ENCODE measurements at places on chromosomes 2 and 18.

DNA sequence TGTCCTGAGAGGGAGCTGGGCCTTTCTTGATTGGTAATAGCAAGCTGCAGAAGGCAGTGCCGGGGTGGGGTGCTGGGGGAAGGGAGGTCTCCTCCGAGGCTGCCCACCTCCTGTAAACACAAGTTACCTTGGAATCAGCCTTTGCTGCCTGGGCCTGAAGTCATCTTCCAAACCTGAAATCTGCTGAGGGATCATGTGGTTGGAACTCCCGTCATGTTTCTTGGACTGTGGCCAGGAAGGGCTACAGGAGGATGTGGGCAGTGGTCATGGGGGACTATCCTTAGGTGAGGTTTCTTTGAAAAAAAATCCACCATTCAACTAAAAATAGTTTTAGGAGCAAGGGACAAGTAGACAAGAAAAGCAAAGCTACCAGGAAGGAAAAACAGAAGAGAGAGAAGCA lies 74.2 kb downstream of the CDK15 start:
- peak; percentile 41 for DNase-seq

GRCh38 chr18:57787068-57787685 lies 15.9 kb downstream of the ATP8B1 start:
- DNase-seq = no peak

GRCh38 chr2:133193544-133194361 lies 374.5 kb downstream of the NCKAP5 start:
- peak; percentile 40 for DNase-seq

GRCh38 chr2:165456027-165456426 lies 13.5 kb upstream of the CSRNP3 start:
- no peak for DNase-seq

- DNase-seq = peak; percentile 4
These were observed 138.7 kb downstream of the PTGR3 start for GRCh38 chr18:75070235-75070624.

- DNase-seq = no peak
These were observed 31.5 kb downstream of the LYPD1 start for GRCh38 chr2:132638313-132639040.

DNA sequence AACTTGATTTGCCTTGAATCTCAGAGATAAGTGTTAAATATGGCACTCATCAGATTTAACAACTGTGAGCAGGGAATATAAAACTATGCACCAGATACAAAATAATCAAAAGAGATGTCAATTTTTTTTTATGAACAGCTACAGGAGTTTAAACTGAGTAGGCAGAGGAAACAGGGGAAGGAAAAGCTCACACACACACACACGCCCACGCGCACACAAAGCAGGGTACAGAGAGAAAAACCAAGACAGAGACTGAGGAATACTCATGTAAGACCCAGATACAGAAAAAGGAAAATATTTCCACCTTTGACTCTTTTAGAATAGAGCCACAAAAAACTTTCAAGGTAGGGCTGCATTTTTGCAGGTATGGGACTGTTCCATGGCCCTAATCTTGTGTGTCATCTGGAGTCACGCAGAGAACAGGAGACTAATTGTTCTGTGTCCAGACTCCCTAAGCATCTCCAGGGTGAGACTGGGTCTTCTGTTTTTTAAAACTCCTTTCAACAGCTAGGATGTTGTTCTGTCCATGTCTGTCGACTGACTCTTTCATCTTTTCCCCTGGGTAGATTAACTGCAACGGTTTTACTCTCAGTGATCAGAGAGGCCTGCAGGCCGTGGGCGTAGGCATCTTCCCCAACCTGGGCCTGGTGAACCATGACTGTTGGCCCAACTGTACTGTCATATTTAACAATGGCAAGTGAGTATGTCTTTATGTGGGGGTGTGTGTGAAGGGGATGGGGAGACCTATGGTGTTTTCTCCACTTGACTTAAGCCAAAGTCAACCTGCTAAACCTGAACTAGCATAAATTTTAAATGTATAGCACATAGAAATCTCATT lies 23.0 kb downstream of the SMYD1 start:
- no peak for DNase-seq

GRCh38 chr18:78610179-78610578 lies 369.4 kb upstream of the SALL3 start:
- no peak for DNase-seq

DNA sequence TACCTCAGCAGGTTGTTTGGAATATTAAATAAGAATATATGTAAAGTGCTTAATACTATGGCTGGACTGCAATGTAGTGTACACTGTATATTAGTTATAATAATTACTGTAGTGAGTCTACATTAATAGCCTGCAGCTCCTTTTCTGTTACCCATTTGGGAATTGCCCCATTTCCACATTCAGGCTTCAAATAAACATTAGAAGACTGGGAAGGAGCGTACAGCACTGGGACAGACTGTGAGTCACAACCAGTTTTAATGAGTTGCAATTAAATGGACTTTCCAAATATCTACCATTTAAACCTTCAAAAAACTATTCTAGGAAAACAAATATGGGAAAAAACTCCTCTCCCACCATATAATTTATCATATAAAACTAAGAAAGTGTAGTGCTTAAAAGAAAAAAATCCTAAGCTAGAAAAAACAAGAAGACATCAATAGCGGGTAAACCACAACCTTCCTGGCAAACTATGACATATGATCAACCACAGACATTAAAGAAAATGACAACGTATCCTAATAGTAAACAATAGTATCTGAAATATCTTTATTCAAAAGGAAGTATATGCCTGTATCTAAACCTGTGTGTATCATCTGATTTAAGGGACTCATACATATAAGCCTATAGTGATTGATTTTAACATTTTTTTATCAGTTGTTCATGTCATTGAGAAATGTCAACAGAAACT lies 86.1 kb downstream of the TRIP12 start:
- peak; percentile 67 for DNase-seq

- DNase-seq = peak; percentile 73
These were observed 254.0 kb upstream of the POU3F3 start for GRCh38 chr2:104599787-104600510.

DNA sequence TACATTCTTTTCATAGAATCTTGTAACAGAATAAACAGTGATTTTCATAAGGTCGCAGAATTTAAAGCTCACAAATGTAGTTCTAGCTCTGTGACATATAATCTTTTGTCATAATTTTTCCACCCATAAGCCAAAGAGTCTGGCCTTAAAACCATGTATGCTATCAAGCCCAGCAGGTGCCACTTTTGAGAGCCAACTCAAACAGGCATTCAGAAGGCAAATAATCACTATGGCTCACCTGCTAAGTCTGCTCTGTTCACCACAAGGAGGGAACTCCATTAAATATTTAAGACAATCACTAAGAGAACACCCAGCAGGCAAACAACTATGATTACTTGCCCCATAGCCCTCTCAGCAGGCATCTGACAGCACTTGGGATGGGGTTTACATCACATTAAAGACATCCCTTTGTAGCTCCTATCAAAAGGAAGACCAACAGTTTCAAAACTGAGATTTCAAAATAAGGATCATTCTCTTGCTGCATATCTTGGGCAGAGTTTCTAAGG lies 241.6 kb downstream of the PDE11A start:
- DNase-seq = no peak
